ENCODE measurements at places on chromosomes 13 and 19. TPM values are rescaled to one million over a fixed set of nuclear protein-coding genes. Genes with fewer than 3 reads are reported as not detected.

GRCh38 chr13:79128158-79128557 lies 277.9 kb downstream of the RBM26 start:
- DNase-seq: no peak

The CFAP97D2 gene
- total RNA-seq: not detected

The VSIG10L gene
- 0.47 TPM for total RNA-seq

DNA sequence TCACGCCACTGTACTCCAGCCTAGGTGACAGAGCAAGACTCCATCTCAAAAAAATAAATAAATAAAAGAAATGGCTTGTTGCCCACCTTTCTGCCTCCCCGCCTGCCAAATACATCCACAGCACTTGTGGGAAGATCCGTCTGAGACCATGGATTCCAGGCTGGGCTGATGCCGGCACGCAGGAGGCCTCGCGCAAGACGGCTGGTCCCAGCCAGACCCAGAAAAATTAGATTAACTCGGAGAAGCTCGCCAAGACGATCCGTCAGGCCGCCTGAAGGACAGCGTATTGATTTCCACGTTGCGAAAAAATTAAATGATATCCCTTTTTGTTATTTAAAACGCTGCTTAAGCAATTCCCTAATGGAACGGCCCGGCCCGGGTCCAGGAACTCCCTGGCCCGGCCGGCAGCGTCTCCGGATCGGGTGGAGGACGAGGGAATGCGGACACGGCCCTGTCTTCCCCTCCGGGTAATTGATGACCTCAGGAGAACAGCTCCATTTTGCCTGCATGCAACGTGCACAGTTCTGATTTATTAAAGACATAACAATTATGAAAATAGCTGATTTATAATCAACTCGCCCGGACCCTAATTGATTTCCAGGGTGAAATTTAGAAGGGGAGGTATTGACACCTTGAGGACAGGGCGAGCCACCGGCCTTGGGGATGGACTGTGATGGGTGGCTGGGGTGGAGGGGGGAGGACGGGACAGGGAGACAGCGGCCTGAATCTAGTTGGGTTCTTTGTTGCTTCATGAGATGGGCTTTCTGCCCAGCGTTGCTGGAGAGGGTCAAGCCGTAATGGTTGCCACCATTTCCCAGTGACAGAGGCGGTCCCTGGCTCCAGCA lies 52.1 kb downstream of the ZNRF4 start:
- no peak for DNase-seq

The URAD gene
- 1.3 TPM for total RNA-seq

GRCh38 chr13:35916146-35916545 lies 215.0 kb downstream of the DCLK1 start:
- no peak for DNase-seq

- DNase-seq: no peak
Observed at GRCh38 chr19:35888398-35888797, 11.9 kb downstream of the NFKBID start.

GRCh38 chr13:53513226-53513625 lies 484.6 kb downstream of the OLFM4 start:
- no peak for DNase-seq
